ENCODE measurements at places on chromosomes 2 and 18. TPM values are rescaled to one million over a fixed set of nuclear protein-coding genes. Genes with fewer than 3 reads are reported as not detected.

SCN7A gene
- 5.0 TPM for total RNA-seq

ITPRIPL1 gene
- 1.7 TPM for total RNA-seq

RSAD2 gene
- total RNA-seq = 4.4 TPM

INHA gene
- 0.78 TPM for total RNA-seq

BOLL gene
- not detected for total RNA-seq

ODC1 gene
- total RNA-seq = 85.3 TPM

COLEC11 gene
- 2.4 TPM for total RNA-seq

TDRD15 gene
- total RNA-seq = 0.10 TPM

FLACC1 gene
- 4.4 TPM for total RNA-seq

GPR35 gene
- 1.6 TPM for total RNA-seq

REG1B gene
- not detected for total RNA-seq

IWS1 gene
- total RNA-seq = 43.5 TPM

CDH19 gene
- 1.2 TPM for total RNA-seq

CHRND gene
- not detected for total RNA-seq

CRYBA2 gene
- not detected for total RNA-seq

PKDCC gene
- total RNA-seq = 60.4 TPM

NT5DC4 gene
- not detected for total RNA-seq

Measured in ureter (tissue), 1 donor.